ENCODE measurements at places on chromosomes 12 and 14.

GRCh38 chr14:64764641-64765520 is 60.7 kb downstream of the PLEKHG3 start:
- no peaks in the 10 kb centered on the region for H3K27me3 ChIP-seq
- peak overlapping the region; percentile 19 for H3K27ac ChIP-seq
- H3K4me1 ChIP-seq = peaks cover 37% of the 10 kb centered on the region
- H3K36me3 ChIP-seq = no peaks in the 10 kb centered on the region
- no peak overlapping the region for H3K4me3 ChIP-seq

- no peaks in the 10 kb centered on the region for H3K4me1 ChIP-seq
- no peaks in the 10 kb centered on the region for H3K36me3 ChIP-seq
- no peak overlapping the region for H3K27ac ChIP-seq
Measured at GRCh38 chr12:115305867-115306266, 621.9 kb upstream of the TBX3 start.

- no peak overlapping the region for H3K4me3 ChIP-seq
- peaks cover 9% of the 10 kb centered on the region for H3K4me1 ChIP-seq
- H3K36me3 ChIP-seq = no peaks in the 10 kb centered on the region
- no peak overlapping the region for H3K27ac ChIP-seq
Measured at GRCh38 chr14:91926131-91926890, 21.2 kb downstream of the FBLN5 start.

DNA sequence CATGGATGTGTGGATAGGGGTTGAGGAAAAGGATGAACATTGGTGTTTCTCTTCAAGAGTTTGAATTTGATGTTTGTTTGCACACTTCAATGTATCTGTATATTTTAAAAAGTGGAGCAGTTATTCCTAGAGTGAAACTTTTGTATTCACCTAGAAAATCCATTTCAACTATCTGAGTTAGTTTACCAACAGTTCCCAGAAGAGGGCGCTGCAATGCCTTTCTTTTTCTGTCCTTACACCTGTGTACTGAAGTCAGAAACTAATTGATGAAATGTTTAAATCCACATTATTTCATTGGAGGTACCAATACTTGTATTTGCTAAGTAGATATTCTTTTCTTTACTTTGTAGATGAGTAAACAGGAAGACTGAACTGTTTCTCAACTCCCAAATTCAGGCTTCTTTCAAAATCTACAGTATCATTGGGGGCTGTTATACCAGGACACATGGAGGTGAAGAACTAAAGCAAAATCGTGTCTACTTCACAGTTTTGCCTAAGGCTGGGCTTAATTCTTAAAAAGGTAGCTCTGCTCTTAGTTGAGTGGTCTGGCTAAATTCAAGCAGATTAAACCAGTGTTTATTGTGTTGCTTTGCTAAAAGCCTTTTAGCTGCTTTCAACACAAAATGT is 26.6 kb upstream of the KLRB1 start:
- DNase-seq = peak; percentile 74
- H3K27ac ChIP-seq = no peak overlapping the region
- H3K4me1 ChIP-seq = peaks cover 33% of the 10 kb centered on the region
- no peaks in the 10 kb centered on the region for H3K36me3 ChIP-seq

DNA sequence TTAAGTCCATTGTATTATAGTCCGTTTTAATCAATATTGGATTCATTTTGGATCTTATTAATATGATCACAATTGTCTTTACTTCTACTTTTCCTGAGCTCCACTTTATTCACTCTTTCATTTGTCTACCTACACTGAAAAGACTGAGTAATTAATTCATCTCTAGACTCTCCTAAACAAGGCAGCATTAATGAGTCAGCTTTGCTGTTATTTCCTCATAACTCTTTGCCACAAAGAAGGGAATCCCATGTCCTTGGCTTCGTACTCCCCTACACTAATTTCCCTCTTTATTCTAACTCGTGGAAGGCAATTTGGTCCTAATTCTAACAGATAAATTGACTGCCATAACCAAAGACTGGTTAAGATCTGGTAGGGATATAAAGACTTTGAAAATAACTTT is 91.9 kb downstream of the ARMH4 start:
- H3K4me1 ChIP-seq = no peaks in the 10 kb centered on the region
- H3K27ac ChIP-seq = no peak overlapping the region
- H3K27me3 ChIP-seq = no peaks in the 10 kb centered on the region
- no peak overlapping the region for H3K4me3 ChIP-seq
- H3K36me3 ChIP-seq = no peaks in the 10 kb centered on the region

GRCh38 chr14:83289390-83289789 is 1755.7 kb upstream of the SEL1L start:
- no peaks in the 10 kb centered on the region for H3K4me1 ChIP-seq
- H3K27me3 ChIP-seq = no peaks in the 10 kb centered on the region
- H3K4me3 ChIP-seq = no peak overlapping the region
- no peak overlapping the region for H3K27ac ChIP-seq

DNA sequence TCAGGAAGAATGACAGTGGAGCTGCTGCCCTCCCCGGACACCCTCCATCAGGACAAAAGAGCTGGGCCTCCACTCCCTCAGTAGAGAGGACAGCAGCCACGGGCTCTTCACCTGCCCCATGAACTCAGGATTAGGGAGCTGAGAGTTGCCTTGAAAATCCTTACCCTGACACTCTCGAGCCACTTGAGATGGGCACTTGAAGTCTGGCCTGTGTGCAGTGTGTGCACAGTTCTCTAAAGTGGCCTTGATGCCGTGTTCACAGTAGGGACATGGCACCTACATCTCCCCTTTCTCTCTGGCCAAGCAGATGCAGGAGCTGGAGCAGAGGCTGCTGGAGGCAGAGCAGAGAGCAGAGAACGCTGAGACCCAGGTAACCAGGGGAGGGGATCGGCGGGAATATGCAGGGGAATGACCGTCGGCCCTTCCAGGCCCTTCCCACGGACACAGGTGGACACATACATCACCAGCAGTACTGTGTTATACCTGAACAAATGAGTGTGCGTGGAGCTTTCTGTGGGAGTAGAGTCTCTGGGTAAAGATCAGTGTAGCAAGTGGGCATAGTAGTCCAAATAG is 22.5 kb downstream of the PLEKHH1 start:
- peak overlapping the region; percentile 48 for H3K27ac ChIP-seq
- peaks cover 17% of the 10 kb centered on the region for H3K4me1 ChIP-seq
- no peak overlapping the region for H3K4me3 ChIP-seq
- H3K36me3 ChIP-seq = peaks cover 1% of the 10 kb centered on the region

DNA sequence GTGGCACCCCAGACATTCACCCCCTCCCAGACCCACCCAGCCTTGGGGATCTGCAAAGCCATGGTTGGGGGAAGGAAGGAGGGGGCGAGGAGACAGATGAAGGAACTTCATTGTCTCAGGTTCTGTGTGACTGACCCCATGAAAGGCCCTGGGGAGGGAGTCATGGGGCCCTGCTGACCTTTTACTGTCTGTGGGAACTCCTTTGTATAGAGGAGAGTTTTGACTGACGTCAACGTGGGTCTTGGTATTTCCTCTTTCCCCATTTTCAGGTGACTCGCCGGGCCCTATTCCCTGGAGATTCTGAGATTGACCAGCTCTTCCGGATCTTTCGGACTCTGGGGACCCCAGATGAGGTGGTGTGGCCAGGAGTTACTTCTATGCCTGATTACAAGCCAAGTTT is 3.1 kb upstream of the RAB5B start:
- no peak for DNase-seq
- peaks cover 47% of the 10 kb centered on the region for H3K4me1 ChIP-seq
- H3K27me3 ChIP-seq = no peaks in the 10 kb centered on the region
- H3K27ac ChIP-seq = peak overlapping the region; percentile 51

- H3K27me3 ChIP-seq = no peaks in the 10 kb centered on the region
- no peaks in the 10 kb centered on the region for H3K36me3 ChIP-seq
- H3K27ac ChIP-seq = no peak overlapping the region
- H3K4me1 ChIP-seq = no peaks in the 10 kb centered on the region
- H3K4me3 ChIP-seq = no peak overlapping the region
- DNase-seq = no peak
Measured at GRCh38 chr12:85016413-85016812, 19.7 kb downstream of the TSPAN19 start.

DNA sequence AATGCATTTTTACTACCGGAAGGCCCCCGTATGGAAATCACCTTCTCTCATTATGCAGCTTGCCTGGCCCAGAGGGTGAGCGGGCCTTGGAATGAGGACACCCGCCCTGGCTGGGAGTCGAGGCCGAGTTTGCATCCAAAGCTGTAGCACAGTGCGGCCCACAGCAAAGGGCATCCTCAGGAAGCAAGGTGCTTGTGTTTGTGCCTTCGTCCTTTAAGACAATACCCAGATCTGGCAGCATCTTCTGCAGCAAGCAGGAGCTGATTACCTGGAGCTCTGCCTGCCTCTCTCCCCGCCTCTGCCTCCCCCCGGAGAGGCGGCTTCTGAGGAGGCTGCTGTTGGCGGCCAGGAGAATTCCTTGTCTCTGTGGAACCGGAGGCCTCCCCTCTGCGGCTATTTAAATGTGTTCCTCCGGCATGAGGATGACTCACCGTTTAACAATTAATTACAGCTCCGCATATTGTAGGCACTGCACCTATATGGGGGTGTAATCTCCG is 145.3 kb downstream of the CACNA1C start:
- H3K27ac ChIP-seq = no peak overlapping the region
- H3K4me1 ChIP-seq = peaks cover 9% of the 10 kb centered on the region
- no peaks in the 10 kb centered on the region for H3K36me3 ChIP-seq
- H3K4me3 ChIP-seq = no peak overlapping the region
- no peaks in the 10 kb centered on the region for H3K27me3 ChIP-seq

GRCh38 chr12:103768467-103769123 is 72.4 kb downstream of the NT5DC3 start:
- no peak overlapping the region for H3K27ac ChIP-seq
- no peaks in the 10 kb centered on the region for H3K36me3 ChIP-seq
- no peak overlapping the region for H3K4me3 ChIP-seq
- H3K27me3 ChIP-seq = no peaks in the 10 kb centered on the region
- no peak for DNase-seq

DNA sequence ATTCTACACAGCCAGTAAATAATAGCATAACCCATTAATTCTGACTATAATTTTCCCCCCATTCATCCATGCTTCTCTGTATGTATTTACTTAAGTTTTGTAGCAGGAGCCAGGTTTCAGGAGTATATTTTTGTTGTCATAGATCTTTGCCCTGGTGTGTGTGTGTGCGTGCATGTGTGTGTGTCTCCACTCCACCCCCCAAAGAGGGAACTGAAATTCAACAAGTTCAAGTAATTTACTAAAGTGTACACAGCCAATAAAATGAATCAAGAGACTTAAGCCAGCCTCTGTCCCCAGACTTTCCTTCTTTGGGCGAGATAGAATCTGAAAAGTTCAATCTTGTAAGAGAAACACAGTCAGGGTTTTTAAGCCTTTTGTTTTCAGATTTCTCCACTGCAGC is 792.0 kb downstream of the MED13L start:
- no peak overlapping the region for H3K27ac ChIP-seq
- H3K27me3 ChIP-seq = no peaks in the 10 kb centered on the region
- H3K4me3 ChIP-seq = no peak overlapping the region
- no peaks in the 10 kb centered on the region for H3K4me1 ChIP-seq

- H3K36me3 ChIP-seq = no peaks in the 10 kb centered on the region
- DNase-seq = no peak
- H3K27me3 ChIP-seq = no peaks in the 10 kb centered on the region
- no peak overlapping the region for H3K27ac ChIP-seq
- H3K4me3 ChIP-seq = no peak overlapping the region
Measured at GRCh38 chr14:105267820-105268548, 19.7 kb downstream of the BTBD6 start.

DNA sequence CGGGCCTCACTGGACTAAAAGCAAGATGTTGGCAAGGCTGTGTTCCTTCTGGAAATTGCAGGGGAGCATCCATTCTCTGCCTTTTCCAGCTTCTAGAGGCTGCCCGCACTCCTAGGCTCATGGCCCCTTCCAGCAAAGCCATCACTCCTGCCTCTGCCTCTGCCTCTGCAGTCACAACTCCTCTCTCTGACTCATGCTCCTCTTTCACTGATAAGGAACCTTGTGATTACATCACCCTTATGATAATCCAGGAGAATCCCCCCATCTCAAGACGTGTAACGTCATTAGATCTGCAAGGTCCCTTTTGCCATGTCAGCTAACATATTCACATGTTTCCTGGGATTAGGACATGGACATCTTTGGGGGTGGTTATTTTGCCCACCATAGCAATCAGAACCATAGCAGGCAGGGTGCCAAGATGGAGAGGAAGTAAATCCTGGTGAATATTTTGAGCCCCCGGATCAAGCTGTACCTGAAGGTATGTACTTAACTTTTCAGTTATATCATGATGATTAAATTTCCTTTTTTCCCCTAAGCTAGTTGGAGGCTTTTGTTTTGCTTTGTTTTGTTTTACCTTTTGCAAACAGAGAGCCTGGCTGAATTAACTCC is 123.6 kb downstream of the SCARB1 start:
- no peaks in the 10 kb centered on the region for H3K27me3 ChIP-seq
- H3K27ac ChIP-seq = no peak overlapping the region
- H3K4me3 ChIP-seq = no peak overlapping the region
- no peaks in the 10 kb centered on the region for H3K4me1 ChIP-seq
- DNase-seq = no peak

- no peak for DNase-seq
- no peaks in the 10 kb centered on the region for H3K36me3 ChIP-seq
- H3K27me3 ChIP-seq = no peaks in the 10 kb centered on the region
- H3K4me3 ChIP-seq = no peak overlapping the region
- no peak overlapping the region for H3K27ac ChIP-seq
- no peaks in the 10 kb centered on the region for H3K4me1 ChIP-seq
Measured at GRCh38 chr14:96808619-96809406, 11.6 kb downstream of the VRK1 start.

- peak; percentile 68 for DNase-seq
- H3K27me3 ChIP-seq = no peaks in the 10 kb centered on the region
- H3K4me3 ChIP-seq = no peak overlapping the region
- peaks cover 3% of the 10 kb centered on the region for H3K36me3 ChIP-seq
- H3K4me1 ChIP-seq = peaks cover 57% of the 10 kb centered on the region
Measured at GRCh38 chr14:75831952-75832351, 149.8 kb downstream of the TGFB3 start.

GRCh38 chr12:81542065-81543010 is 216.8 kb downstream of the PPFIA2 start:
- no peak for DNase-seq
- no peak overlapping the region for H3K4me3 ChIP-seq
- H3K27me3 ChIP-seq = no peaks in the 10 kb centered on the region
- no peaks in the 10 kb centered on the region for H3K36me3 ChIP-seq
- H3K27ac ChIP-seq = no peak overlapping the region

DNA sequence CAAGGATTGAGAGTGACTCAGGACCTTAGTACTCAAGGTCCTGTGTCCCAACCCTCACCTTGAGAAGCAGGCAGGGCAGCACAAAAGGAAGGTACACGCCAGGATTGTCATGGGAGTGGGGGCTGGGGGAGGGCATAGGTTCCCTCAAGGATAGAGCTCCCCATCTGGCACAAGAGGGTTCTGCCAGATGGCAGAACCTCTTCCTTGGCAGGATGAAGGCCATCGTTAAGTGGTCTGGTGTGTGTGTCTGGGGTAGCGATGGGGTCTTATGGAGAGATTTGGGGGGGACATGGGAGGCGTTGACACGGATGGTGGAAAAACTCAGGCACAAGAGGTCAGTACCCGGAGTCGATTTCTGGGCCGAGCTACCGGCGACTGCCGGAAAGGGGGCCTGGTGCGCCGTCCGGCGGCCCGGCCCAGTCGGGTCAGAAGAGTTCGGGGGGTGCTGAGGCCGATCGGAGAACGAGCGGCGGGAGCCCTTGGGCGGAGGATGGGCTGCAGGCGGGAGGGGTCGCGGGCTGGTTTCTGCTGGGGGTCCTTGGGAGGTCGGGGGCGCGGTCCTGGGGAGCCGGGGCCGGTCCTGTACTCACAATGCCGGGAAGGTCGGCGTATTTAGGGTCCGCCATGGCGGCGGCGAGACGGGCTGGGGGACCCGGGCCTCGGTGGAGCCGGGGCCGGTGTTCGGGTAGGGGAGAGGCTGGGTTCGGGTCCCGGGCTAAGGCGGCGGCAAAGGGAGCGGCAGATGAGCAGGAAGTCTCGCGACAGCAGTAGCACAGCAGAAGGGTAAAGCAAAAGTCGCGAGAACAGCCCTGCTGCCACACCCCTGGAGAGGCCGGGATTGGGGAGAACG is at the start of gene DCTN2:
Gene DCTN2 (minus strand): TSS at position 755 of the 850 bp plus-strand sequence. CDS start 129 bp downstream, at position 626.
- peak; percentile 96 for DNase-seq
- peak within 1 kb of the TSS; percentile 77 for H3K4me3 ChIP-seq
- H3K4me1 ChIP-seq = peaks cover 9% of the 10 kb centered on the region
- H3K27ac ChIP-seq = peak within 1 kb of the TSS; percentile 96
- peaks cover 3% of the 10 kb centered on the region for H3K27me3 ChIP-seq
- 0 out of 2 replicates have a peak, but pooled peaks cover 1% of the 10 kb centered on the region for H3K36me3 ChIP-seq

All from Caco-2 (cell line).